ENCODE measurements at places on chromosomes 7 and 10.

DNA sequence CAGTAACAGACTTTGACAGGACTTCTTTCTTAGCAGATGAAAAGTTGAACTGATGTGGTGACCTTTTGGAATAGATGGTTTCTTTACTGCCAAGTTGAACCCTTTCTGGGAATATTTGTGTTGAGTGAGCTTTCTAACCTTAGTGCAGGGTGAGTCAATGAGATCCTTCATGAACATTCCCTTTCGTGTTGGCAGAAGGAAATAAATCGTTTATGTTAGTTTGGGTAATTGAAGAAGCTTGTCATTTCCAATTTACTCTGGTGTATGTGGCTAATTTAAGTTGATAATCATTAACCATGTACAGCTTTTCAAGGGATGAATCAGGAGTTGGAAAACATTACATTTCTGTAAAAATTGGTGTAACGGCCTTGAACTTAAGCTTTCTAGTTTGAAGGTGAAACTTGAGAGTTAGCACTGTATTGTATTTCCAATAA, 43.4 kb downstream of the PTTG1IP2 start:
- no peak for DNase-seq

- no peak for DNase-seq
Observed at GRCh38 chr7:37552030-37552429, 103.4 kb upstream of the ELMO1 start.

- DNase-seq: no peak
Observed at GRCh38 chr7:133609806-133610205, 356.9 kb downstream of the EXOC4 start.

DNA sequence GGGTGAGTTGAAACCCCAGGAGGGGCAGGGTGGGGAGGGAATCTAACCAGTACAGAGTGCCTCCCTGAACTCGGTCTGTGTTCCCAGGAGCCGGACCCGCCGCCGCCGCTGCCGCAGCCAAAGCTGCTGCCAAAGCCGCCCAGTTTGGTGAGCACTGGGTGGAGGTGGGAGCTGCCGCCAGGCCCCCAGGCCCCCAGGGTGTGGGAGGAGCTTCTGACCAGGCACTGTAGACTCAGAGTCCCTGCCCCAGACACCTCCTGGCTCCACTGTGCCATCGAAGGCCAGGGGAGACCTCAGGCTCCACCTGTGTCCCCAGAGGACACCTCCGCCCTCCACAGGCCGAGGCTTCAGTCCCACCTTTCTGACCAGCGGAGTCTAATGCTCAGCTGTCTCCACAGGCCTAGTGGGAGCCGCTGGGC, 20.4 kb upstream of the LIMK1 start:
- DNase-seq: no peak

DNA sequence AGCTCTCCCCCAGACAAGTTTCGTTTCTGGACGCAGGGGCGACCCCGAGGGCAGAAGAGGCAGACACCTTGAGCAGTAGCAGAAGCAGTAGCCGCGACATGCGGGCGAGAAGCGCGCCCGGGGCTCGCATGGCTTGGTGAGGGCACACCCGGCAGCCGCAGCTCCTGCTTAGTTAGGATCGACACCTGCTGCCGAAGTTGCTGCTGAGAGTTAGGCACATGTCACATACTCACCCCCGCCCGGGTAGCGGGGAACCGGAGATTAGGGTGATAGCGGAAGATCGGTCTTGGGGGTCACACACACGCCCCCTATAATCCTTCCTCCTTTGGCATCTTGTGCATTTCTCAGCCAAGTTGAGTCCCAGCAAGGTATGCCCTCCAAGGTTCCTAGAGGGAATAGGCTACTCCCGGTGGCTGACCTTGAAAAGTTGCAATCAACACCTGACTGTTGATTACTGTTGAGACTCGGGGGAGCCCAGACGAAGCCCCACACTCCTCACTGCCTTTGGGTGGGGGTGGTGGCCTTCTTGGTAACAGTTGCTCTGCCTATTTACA, 668 bp downstream of the GPR37 start:
- peak; percentile 22 for DNase-seq

GRCh38 chr7:92131093-92131492, 3.2 kb downstream of the CYP51A1 start:
- no peak for DNase-seq

DNA sequence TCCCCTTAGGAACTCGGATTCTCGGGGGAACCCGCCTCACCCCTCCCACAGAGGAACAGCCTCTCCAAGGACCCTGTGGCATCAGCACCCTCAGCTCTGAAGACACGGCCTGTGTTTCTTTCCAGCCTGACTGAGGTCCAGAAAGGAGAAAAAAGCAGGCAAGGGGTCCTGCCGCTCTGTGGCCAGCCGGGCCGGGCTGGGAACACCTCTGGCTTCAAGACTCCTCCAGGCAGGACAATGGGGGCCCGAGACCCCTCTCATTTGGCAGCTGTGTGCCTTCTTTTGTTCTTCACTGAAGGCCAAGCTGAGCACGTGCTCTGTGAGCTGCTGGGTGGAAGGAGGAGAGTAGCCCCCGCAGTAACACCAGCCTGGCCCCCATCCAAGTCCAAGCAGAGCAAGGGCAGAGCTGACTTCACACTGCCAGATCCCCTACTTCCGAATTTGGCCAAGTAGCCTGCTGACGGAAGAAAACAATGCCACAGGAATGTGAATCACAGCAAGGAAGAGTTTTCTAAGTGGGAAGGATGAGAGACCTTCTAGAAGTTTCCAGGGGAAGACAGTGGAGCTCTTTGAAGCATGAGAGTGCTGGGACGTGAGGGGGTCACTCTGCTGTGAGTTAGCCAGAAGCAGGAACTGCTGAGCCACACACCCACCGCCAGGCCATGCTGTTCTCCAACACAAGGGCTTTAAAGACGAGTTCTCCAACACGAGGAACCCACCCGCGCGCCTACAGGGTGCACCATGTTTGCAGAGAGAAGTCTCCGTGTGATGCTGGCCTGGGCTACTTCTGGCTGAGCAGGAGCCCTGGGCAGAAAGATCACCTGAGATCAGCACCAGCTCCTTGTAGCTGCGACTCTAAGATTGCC, 3.1 kb downstream of the CNPY1 start:
- DNase-seq: no peak

DNA sequence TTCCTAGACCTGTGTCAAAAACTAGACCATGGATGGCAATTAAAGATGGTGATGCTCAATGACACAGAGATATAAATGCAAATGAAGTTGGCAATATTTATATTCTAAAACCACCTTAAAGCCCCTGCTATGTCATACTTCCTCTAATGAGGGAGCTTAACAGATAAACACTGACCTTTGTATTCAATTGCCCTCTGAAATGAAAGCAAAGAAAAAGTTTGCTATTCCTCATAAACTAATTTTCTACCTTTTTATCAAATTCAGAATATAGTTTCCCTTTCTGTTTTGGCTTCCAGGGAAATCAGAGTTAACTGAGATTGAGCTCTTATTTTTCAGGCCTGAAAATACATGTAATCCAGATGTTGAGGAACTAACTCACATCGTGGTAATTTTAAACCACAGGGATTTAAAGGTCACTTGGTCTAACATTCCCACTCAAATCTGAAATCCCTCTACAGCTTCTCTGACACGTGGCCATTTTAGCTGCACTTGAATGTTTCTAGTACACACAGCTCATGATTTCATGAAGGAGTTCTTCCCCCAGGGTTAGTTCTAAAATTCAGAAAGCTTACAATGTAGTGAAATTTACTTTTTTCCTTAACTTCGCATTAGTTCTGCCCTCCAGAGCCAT, 37.9 kb upstream of the ABCB5 start:
- DNase-seq: no peak

- DNase-seq: no peak
Observed at GRCh38 chr10:70743430-70743788, 41.8 kb downstream of the TBATA start.

DNA sequence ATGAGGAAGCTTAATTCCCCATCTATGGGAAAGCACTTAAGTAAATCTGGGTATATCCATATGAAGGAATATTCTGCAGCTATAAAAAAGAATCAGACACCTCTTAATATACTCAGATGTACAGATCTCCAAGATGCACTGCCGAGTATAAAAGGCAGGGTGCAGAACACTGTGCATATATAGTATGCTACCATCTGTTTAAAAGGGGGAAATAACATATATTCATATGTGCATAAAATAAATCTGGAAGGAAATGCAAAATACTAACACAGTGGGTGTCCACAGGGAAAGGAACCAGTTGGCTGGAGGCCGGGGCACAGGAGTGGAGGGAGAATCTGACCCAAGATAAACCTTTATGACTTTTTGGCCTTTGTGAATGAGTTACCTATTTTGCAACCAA, 201.4 kb downstream of the SFMBT2 start:
- DNase-seq: no peak

DNA sequence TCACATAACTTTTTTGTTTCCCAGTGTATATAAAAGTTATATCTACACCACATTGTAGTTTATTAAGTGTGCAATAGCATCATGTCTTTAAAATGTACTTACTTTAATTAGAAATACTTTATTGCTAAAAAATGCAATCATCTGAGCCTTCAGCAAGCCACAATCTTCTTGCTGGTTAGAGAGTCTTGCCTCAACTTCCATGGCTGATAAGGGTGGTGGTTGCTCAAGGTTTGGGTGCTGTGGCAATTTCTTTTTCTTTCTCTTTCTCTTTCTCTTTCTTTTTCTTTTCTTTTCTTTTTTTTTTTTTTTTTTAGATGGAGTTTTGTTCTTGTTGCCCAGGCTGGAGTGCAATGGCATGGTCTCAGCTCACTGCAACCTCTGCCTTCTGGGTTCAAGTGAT, 360.0 kb downstream of the MAGI2 start:
- no peak for DNase-seq

GRCh38 chr7:42014625-42015618, 222.1 kb downstream of the GLI3 start:
- DNase-seq: no peak

GRCh38 chr7:44189993-44190872, 994 bp upstream of the GCK start:
- DNase-seq: no peak

DNA sequence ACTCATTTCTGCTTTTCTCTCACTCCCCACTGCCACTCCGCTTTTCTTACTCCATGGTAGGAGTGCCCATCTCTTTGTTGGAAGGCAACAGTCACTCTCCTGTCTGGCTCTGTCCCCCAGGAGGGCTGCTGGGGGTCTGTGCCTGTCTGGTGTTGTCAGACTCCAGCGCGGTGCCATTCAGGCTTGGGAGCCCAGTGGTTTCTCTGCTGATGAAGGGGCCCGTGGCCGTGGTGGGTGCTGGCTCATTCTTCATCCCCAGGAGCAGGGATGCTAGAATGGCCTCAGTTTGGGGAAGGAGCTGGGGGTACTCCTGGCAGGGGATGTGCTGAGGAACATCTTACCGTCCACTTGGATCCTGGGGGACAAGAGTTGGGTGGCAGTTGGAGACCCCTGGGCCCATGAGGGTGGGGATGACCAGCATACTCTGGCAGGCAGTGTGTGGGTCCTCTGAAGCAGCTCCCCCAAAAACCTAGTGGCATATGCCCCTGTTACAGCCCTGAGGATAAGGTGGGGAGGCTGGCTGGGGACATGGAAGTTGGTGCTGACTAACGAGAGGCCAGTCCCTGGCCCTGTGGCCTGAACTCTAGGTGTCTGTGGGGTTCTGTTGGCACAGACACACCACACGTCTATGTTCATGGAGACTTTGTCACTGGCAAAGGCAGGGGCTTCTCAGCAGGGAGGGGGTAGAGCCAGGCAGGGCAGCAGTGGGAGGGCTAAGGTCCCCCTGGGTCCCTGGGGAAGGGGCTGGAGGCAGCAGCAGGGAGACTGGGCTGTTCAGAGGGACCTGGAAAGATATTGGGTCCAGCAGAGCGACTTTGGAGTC, 102.8 kb upstream of the RET start:
- peak; percentile 8 for DNase-seq

GRCh38 chr10:30527623-30528428, 93.8 kb downstream of the MAP3K8 start:
- DNase-seq: no peak

DNA sequence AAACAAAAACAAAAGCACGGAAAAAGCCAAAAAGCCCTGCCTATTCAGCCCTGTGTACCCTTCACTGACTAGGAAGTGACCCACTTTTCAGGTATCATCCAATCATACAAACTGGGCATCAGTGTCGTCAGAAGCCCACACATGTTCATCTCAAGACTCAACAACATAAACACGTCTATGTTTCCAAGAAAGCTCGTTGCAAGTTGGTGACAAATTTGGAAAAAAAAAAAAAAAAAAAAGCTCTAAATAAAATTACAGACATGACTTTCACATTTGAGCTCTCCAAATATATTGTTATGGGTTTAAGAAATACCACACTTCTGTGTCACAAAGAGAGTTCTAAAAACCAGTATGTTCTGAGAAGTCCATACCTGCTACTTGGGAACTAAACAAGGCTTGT, 204.7 kb upstream of the KLF14 start:
- no peak for DNase-seq

DNA sequence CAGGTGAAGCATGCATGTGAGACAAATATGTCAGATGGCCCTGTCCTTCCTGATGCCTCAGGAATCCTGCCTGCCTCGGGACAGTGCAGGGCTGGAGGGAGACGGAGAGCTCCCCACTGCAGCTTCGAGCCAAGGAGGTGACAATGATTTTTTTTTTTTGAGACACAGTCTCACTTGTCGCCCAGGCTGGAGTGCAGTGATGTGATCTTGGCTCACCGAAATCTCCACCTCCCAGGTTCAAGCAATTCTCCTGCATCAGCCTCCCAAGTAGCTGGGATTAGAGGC, 68.8 kb downstream of the OAT start:
- DNase-seq: no peak

DNA sequence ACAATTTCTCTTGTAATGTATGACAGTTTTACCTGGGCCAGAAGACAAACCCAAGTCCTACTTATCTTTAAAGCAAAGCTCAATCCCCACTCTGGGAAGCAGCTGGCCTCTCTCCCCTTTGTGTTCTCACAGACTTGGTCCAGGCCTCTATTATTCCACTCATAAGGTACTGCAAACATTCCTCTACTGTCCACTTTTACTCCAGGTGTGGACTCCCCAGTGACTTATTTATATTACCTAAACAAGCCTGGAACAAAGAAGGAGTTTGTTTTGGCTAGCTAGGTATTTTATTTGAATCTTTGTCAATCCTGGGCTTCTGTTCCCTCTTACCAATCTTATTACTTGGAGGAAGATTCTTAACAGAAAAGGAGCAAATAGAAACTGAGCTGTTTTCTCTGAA, 163.5 kb downstream of the SKAP2 start:
- no peak for DNase-seq

DNA sequence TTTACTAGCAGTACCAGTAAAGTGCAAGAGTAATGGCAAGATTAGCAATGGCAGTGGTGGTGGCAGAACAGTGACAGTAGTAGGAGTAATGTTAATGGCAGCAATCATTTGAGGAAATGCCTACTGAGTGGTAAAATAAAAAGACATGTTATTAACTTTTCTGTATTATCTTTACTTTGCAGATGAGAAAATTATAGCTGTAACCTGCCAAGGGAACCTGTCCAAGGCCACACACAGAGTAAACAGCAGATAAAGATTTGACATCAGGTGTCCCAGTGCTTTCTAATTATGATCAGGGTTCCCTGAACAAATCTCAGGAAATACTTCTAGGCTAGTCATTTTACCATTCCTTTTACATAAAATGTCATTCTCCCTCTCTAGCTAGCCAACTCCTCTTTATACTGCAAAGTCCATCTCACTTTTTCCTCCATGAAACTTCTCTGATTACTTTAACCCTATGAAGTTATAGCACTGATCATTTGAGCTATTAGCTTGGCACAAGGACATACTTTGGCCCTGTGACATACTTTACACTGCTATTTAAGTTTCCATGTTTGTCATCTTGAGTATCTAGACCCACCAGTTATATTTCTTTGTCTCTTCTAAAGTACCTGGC, 219.1 kb downstream of the TAX1BP1 start:
- no peak for DNase-seq

Measured in activated T-cell treated with anti-CD3 and anti-CD28 coated beads, Interleukin-2, amount 50 U/mL, for 1 hour (primary cell).